H9 (cell line): ENCODE measurements at places on chromosomes 13 and 19.

DNA sequence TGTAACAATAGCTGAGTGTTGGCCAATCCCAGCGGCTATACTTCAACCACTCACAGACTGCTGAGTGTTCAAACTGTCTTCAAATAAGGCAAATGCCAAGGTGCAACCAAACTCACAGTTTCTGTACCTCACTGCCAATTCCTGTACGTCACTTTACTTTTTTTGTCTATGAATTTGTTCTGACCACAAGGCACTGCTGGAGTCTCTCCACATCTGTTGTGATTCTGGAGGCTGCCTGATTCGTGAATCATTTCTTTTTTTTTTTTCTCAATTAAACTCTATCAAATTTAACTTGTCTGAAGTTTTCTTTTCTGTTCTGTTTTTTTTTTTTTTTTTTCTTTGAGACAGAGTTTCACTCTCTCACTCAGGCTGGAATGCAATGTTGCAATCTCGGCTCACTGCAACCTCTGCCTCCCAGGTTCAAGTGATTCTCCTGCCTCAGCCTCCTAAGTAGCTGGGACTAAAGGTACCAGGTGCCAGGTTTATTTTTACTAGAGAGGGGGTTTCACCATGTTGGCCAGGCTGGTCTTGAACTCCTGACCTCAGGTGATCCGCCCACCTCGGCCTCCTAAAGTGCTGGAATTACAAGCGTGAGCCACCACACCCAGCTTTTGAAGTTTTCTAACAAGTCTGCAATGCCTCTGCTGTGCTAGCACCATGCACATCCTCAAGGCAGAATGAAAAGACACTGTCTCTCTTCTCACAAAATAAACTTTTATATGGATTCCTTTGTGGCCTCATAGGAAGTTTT is 401.7 kb downstream of the IRS2 start:
- no peak for DNase-seq

- no peak for DNase-seq
Measured at GRCh38 chr19:47094557-47095475, 18.8 kb downstream of the ZC3H4 start.

- no peak for DNase-seq
Measured at GRCh38 chr13:77014906-77015685, 11.9 kb downstream of the FBXL3 start.

DNA sequence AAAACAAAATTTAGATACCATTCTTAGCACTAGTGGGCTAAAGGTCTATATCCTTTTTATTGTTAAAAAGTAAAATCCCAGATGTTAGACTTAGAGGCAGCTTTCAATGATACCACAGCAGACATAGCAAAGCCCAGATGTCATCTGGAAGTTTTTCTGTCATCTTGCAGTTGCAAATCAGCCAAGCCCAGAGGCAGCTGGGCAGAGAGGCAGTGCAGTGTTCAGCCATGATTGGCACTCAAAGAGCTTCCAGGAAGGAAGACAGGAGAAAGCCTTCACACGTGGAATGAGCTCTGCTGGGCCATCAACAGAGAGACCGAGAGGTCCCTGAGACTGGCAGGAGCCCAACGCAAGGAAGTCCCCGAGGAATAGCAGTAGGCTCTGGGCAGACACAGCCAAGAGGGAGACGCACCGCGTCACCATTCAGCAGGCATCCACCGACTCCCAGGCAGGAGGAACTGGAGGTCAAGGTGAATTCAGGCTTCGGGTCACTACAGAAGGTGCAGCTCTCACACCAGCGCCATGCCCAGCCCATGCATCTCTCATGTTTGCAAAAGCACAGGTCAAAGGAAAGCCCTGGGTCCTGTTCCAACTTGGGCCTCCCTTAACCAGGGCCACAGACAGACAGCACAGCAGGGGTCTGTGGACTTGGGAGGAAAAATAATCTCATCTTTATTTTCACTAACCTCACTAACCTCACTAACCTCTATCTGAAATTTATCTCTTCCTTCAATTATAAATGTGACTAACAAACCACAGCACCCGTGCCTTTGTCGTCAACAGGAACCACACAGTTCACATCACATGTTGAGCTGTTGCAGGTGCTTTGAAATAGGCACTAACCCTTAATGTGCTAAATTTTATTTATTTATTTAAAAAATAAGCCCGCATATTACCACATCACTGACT is 54.9 kb downstream of the TUBGCP3 start:
- DNase-seq, result no peak

- no peak for DNase-seq
Measured at GRCh38 chr13:27825072-27825471, 32.8 kb downstream of the GSX1 start.

DNA sequence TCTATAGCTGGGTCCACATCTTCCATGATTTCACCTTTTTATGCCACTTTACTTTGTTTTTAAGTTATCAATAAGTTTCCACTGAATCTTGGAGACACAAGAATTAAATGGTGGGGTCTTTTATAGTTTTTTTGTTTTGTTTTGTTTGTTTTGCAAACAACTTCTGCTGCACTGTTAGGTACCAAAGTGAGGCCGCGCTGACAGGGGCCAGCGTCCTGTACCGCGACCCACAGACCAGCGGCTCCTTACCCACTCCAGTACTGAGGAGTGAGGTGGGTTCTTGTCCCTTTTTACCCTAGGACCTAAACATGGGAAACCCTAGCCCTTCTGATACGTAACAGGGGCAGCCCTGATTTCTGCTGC is 75.8 kb upstream of the MCF2L start:
- no peak for DNase-seq

- no peak for DNase-seq
Measured at GRCh38 chr13:114315074-114315785, 927 bp downstream of the CHAMP1 start.
